Suppressor macrophage treated with lipopolysaccharide for 4 hours (primary cell): ENCODE measurements at places on chromosomes 2 and 18.

- DNase-seq = no peak
Observed at GRCh38 chr2:43980902-43981301, 14.9 kb downstream of the LRPPRC start.

- DNase-seq = no peak
Observed at GRCh38 chr2:43743706-43744105, 30.1 kb upstream of the DYNC2LI1 start.

DNA sequence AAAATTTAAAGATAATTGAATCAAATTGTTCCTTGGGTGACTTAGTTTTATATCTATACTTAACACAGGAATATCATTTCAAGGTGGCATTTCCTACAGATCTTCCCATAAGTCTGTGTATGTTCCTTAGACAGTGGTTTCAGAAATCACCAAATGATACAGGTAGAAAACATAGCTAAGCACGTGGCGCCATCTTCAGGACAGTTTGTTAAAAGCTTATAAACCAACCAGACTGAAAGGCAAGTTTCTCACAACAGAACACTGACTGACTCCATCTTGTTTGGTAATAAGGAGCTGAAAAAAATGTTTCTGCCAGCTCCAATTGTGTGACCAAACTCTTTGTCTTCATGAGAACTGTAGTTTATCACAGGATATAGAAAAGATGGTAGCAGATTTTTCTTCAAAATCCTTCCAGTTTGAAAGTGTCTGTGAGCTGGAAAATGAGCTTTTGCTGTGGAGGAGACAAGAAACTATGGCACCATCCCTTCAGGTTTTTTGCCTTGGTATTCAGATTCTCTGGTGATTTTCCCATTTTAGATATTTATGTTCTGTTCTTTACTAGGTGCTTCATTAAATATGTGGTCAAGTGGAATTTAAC, 34.8 kb upstream of the NEUROD1 start:
- peak; percentile 88 for DNase-seq

- no peak for DNase-seq
Observed at GRCh38 chr18:58451115-58451971, 177.5 kb downstream of the ALPK2 start.

- no peak for DNase-seq
Observed at GRCh38 chr2:236769981-236770671, 200.5 kb downstream of the ACKR3 start.

- DNase-seq = no peak
Observed at GRCh38 chr2:129747500-129748125, 231.9 kb upstream of the RAB6C start.

DNA sequence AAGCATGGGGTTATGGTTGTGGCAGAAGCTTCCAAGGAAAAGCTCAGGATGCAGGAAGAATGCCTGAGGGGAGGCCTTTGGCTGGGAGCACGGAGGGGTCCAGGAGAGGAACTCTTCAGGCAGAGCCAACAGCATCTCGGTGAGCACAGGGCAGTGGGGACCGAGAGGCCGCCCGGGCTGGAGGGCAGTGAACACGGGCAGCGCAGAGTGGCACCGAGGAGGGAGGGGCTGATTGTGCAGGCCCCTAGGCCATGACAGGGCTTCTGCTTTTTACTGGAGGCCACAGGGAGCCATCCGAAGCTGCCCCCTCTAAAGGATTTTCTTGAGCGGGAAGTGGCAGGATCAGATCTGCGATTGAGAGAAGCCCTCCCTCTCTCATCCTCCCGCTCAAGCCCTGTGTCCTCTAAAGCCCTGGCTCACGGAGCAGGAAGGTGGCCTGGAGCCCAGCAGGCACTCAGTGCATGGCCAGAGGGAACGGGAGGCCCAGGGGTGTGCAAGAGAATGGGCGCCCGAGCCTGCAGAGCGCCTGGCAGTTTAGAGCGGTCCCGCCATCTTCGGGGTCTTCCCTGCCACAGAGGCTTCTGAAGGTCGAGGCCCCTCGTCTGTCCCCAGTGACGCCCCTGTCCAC, 110.0 kb upstream of the STON1 start:
- no peak for DNase-seq

GRCh38 chr2:237044281-237044680, 41.4 kb upstream of the COPS8 start:
- DNase-seq = no peak

DNA sequence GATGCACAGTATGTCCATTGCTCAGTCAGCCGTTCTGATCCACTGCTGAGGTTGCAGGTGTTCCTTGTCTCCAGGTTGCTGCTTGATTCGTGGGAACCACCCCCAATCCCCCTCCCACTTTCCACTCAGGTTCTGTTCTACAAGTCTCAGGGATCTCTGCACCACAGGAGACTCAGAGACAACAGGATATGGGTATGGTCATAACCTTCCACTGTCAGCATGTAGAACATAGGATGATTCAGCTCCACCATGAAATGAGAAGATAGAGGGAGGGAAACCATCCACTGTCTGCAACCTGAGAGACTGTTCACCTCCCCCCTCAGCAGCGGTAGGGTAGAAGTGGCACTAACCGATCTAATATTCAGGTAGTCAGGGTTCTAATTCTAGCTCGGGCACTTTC, 19.0 kb upstream of the KLF7 start:
- DNase-seq = no peak

- DNase-seq = no peak
Observed at GRCh38 chr2:227152093-227152766, 11.8 kb downstream of the COL4A4 start.

GRCh38 chr18:58055890-58056558, 12.0 kb downstream of the NEDD4L start:
- DNase-seq = no peak

GRCh38 chr18:65762556-65762955, 11.7 kb downstream of the CDH7 start:
- DNase-seq = no peak

DNA sequence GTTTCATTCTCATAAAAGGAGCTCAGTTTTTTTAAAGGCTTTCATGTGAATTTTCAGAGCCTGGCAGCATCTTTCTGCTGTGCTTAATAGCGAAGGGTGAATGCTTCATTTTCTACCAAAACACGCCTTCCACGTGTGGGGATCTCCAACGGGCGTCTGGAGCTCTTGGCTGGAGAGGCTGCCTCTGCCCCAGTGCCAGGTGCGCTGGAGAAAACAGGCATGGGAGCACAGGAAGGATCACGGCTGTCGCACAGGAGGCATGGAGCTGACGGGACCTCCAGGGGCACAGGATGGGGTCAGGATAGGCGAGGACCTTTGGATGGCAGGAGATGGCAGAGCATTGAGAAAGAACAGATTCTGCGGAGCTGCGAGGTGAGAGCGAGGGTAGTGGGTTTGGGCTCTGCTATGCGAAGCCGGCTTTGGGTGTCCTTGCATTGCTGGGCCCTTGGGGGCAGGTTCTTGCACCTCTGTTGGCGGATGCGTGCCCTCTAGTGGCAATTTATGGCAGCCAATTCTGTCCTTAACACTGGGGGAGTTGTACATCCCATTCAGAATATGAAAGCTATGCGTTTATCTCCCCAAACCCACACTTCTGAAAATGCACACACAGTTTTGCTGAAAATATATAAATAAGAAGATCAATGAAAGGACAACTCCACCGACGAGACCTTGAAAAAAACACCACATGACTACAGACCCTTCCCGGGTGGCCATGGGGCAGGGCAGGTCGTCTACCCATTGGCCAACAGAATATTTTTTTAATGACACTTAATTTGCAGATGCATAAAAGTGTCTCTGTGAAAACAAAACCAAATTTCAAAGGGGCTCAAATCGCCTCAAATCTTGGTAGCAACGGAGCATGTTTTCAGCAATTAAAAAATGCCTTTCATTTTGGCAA, 90.4 kb upstream of the SLC35G4 start:
- DNase-seq = peak; percentile 57

DNA sequence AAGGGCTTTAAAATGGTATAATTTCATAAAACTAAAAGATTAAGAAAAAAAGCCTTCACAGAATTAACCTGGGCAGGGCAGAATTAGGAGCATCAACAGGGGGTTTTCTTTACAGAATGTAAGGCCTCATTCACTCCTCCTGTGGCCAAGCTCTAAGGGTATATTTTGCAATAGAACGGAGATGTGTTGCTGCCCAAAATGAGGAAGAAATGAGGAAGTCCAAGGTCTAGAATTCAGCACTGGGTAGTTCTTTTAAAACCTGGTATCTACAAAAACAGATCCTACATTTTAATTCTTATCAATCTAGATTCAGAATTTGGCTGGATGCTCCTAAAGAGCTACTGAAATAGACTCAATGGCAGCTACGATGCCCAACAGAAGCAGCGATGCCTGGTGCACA, 101.8 kb downstream of the AKAIN1 start:
- no peak for DNase-seq

DNA sequence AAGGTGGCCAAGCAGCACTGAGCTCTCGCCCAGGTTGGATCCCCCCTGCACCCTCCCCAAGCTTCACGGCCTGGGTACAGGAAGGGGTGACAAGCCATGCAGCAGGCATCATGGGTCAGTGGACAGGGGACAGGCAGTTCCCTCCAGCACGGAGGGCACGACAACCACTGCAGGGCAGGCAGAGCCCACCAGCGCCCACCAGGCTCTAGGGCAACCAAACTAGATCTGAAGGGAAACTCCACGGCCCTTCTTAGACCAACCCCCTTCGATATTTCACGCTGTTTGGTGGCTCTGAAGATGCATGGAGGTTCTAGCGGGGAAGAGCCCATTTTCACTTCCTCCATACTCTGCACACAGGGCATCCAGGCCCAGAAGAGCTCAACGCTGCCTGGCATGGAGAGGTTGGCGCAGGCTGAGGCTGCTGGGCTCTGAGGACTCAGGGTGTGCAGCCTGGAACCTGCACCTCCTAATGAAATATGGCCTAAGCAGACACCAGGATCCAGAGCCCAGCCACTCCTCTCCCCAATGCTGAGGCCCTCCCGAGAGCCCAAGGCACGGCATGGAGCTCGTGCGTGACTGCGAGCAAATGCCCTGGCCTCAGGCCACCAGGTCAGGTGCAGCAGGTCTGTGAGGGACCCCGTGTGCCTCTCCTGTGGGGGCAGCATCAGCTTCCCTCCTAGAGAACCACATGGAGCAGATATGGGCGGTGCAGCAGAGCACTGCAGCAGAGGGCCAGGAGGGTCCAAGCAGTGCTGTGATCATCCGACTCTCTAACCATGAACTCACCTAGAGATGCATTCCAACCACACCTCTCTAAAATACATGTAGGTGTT, 8.7 kb upstream of the MTERF4 start:
- DNase-seq = no peak

- no peak for DNase-seq
Observed at GRCh38 chr2:38301340-38301968, 75.6 kb downstream of the ATL2 start.

DNA sequence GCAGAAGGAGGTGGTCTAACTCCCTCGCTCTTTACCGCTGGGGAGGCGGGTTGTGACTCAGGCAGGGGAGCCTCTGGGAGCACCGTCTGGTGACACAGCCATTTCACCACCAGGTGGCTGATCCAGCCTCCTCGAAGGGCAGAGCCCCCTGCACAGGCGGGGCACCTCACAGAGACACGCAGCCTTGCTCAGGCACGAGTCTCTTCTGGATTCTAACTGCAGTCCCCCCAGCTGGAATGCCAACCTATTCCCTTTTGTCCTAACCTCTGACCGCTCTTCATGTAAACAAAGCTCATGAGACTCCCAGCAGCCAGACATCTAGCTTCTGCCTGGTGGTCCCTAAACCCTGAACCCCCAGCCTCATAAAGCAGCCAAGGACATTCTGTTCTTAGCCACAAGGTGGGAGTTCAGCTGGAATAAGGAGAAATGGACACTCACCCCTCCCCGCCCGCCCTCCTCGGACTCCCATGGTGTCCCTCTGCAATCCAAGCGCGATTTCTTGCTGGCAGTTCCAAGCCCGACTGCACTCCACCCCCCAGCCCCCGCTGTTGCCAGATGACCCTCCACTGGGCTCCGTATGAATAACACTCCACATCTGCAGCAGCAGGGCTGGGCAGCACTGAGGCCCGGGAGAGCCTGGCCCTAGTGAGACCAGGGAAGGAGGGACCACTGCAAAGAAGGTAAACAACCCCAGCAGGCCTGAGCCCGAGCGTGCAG, 84.3 kb downstream of the TNS1 start:
- no peak for DNase-seq

GRCh38 chr2:120686511-120687168, 49.0 kb upstream of the GLI2 start:
- peak; percentile 8 for DNase-seq

DNA sequence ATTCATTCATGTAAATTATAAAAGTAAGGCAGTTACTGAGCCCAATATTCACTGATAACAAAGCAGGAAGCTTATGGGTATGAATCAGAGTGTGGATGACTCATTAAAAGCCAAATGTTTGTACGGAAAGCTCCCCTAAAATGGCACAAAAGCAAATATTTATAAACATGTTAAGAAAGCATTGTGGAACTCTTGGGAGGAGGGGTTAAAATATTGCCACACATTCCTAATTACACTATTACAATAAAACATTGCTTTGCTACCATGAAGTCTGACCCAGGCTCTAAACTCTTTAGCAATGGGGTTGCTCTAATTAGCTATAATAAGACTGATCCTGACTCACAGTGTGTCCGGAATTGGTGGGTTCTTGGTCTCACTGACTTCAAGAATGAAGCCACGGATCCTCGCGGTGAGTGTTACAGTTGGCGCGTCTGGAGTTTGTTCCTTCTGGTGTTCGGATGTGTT, 110.9 kb downstream of the NAB1 start:
- peak; percentile 52 for DNase-seq

DNA sequence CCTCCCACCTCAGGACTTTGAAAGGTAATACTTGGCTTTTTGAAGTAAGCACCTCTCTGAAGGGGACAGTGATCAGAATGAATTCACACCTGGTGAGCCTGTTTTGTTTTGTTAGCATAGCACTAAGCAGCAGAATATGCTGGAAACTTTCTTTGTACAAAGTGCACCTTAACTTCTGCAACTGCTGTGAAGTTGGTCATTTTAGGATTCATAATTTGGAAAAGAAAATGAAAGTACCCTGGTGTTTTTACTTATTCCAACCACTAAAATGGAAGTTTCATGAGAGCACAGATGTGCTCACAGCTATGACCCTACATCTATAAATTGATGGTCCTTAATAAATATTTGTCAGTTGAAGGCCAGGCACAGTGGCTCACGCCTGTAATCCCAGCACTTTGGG, 257.8 kb upstream of the STON1 start:
- no peak for DNase-seq

GRCh38 chr2:62733546-62733945, 28.0 kb downstream of the EHBP1 start:
- DNase-seq = no peak

GRCh38 chr18:49663899-49664890, 102.3 kb downstream of the LIPG start:
- peak; percentile 10 for DNase-seq

DNA sequence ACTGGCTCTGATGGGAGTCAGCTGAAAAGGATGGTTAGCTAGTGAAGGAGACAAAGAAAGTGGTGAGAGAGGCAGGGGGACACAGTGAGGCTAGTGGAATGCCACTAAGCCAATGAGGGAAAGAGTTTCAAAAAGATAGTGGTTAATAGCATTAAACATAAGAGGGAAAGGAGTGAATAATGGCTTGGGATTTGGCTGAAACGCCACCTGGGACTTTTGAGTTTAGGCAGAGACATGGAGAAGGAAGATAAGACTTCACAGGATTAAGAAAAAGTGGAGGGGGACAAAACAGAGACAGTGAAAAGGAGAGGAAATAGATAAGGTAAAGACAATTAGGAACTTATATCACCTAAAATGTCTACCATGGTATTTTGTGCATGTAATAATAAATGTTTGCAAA, 6.9 kb downstream of the CD28 start:
- DNase-seq = no peak

GRCh38 chr2:33024758-33025157, 78.0 kb downstream of the LTBP1 start:
- DNase-seq = no peak
